ENCODE measurements at places on chromosomes 12 and 14.
A peak's percentile ranks its signal among the peaks of the same experiment; 100 is the strongest.

GRCh38 chr14:56100556-56100955 lies 17.7 kb upstream of the PELI2 start:
- DNase-seq = no peak

- DNase-seq = no peak
Measured at GRCh38 chr14:95679998-95680735, 6.1 kb upstream of the TCL1B start.

- DNase-seq = no peak
Measured at GRCh38 chr14:101932673-101933072, 31.7 kb upstream of the DYNC1H1 start.

GRCh38 chr14:99612738-99613330 lies 8.8 kb upstream of the CCDC85C start:
- no peak for DNase-seq

GRCh38 chr12:11687528-11687927 lies 38.1 kb downstream of the ETV6 start:
- no peak for DNase-seq

DNA sequence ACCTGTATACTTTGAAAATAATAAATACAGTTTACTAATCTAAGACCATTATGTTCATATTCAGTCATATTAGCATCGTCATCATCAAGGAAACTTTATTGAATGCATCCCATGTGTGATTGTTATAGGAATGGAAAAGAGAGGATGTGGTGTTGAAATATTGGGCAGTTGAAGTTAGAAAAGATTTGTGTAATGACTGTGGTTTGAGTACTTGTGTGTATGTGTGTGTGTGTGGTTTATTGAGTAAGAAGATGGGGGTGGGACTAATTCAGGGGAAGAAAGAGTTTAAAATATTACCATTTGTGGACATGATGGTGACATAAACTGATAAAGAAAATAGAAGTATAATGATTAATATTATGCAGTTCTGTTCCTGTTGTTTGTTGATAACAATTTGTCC lies 238.7 kb upstream of the SEL1L start:
- no peak for DNase-seq

DNA sequence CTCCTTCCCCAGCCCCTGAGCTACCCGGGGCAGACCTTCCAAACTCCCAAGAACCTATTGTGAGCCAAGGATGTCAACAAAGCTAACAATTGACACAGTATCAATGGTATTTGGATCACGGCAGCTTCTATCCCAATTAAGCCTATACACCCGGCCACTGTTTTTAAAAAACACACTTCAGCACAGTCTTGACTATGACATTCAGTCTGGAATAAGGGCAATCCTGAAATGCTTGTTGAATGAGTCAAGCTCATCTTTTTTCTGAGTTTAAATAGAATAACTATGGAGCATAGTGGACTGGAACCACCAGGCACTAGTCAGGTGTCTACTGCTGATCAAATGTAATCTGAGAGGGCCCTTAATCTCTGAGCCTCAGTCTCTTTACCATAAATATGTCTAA lies 5.7 kb downstream of the DENND5B start:
- no peak for DNase-seq

- DNase-seq = no peak
Measured at GRCh38 chr12:32949815-32950214, 53.2 kb upstream of the PKP2 start.

- DNase-seq = no peak
Measured at GRCh38 chr12:74415633-74416032, 122.0 kb upstream of the ATXN7L3B start.

DNA sequence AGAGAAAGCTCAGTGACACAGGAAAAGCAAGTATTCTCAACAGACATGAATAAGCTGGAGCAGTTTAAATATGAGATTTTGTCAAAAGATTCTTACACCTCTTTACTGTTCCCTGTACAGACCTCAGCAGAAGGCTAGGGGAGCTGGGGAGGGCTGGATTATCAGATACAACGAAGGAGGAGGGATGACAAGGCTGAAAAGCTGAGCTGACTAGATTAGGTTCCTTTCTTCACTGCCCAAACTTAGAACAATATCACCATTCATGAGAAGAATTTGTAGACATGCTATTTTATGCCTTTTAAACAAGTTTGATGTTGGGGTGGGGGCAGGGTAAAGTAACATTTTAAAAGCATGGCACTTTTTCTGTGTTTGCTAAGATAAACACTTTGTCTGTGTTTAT lies 611.1 kb downstream of the AACS start:
- DNase-seq = no peak

GRCh38 chr14:87109271-87109670 lies 883.7 kb downstream of the GALC start:
- no peak for DNase-seq

GRCh38 chr12:11830307-11830801 lies 180.9 kb downstream of the ETV6 start:
- DNase-seq = no peak

- DNase-seq = peak; percentile 6
Measured at GRCh38 chr14:90900476-90901083, 84.3 kb upstream of the TTC7B start.

DNA sequence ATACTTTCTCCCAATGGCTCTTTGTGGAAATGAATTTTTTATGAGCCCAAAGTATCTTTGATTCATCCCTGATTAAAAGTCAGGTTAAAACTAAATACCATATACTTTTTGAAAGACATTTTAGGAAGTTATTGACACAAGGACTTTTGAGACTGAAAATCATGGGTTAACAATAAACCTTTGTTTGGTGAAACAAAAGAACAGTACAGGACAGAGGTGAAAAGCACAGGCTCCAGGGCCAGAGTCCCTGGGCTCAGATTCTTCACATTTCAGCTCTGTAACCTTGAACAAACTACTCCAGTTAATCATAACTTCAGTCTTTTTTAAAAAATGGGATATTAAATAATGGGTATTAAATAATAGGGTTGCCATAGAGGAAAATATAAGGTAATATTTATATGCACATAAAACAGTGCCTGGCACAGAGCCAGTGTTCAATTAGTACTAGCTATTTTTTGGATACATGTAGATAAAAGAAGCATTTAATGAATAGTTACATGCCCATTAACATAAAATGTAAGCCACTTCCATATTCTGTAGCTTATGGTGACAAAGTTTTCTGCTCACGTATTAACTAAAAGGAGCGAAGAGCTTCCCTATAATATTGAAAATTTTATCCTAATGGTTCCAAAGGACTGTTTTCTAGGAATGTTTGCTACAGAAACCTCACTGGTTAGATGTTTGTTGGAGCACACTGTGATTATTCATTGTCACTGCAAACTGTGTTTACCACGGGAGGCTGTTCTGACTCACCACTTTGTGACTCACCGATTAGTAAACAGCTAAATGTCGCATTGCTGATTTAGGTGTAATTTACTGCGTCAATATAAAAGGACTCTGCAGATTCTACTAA lies 255.4 kb downstream of the DAD1 start:
- DNase-seq = peak; percentile 66

DNA sequence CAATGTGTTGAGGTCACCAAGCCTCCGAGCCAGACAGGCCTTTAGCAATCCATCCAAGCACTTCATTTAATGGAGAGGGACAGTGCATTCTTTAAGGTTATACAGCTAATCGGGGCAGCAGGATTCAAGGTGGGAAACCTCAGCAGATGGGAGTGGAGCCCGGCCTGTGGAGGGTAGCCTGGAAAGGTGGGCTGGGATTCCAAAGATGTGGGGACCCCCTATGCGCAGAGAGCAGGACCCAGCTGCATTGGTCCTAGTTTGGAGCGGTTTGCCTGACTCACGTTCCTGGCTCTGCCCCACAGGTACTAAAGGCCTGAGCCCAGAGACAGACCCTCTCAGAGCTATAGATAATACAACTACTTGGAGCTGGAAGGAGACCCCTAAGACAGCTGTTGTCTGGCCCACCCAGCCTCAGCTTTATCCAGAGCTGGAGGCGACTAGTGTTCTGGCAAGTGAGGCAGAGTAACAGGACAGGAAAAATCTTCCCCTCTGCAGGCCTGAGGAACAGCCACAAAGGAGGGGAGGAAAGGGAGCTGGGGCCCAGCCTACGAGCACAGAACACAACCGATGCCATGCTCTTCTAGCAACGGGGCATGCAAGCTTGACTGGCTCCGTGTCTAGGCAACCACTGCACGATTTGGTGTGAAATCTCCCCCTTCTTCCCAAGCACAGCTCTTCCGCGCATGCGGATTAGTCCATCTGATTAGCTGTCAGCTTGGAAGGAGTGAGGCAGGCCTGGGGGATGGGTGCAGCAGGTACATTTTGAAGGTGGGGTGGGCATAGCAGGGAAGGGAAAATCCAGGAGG lies 1.1 kb upstream of the MYH7 start:
- DNase-seq = peak; percentile 33

DNA sequence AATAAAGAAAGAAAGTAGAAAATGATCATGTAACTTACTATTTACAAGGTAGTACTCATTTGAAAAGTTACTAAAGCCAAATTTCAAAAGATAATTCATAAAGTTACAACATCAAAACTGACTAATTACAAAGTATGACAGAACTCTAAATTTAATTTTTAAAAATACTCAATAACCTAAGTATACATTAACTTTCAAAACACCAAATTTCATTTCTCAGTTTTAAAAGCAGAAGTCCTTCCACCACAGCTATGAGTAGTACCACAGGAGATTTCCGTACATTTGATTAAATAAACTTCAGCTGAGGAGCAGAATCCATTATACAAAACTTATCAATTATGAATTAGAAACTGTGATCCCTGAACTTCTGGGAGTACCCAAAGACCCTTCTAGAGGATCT lies 100.8 kb upstream of the BBS10 start:
- DNase-seq = no peak

DNA sequence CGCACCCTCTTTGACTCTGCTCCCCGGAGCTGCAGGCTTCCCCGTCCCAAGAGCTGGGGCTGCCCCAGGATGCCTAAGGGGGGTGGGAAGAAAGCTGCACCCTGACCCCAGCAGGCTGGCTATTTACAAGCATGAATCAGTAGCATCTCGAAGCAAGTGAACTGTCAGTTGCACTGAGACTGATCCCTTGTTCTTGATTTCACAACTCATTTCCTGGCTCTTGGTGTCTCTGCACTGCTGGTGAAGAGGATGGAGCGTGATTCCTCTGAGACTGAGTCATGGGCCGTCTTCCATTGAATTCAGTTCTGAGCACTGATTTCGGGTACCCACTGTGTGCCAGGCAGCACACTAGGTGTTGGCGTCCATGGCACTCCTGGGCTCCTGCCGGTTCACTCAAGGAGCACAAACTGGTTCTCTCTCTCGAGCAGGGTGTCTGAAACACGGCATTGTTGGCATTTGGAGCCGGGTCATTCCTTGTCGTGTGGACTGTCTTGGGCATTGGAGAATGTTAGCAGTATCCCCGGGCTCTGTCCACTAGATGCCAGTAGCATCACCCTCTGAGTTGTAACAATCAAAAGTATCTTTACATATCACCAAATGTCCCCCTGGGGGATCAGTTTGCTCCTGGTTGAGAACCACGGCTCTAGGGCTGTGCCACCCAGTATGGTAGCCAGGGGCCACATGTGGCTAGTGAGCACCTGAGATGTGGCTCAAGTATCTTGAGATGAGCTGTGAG lies 86.9 kb downstream of the RIN3 start:
- DNase-seq = no peak

DNA sequence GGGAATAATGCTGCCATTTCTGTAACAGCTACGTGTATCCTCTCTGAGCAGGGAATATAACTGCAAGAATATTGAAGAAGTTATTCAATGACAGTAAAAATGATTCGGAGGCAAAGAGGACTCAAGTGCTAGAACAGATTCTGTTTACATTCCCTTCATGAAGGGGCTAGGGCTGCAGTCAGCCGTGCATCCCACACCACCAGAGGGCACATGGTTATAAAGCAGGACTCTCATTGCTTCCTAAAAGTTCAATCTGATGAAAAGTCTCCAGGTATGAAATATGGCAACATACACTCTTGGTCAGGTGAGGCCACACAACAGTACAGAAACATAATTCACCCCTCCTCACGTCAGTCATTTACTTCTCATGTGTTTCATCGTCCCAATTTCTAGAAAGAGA lies 34.0 kb downstream of the TCHP start:
- DNase-seq = no peak

- no peak for DNase-seq
Measured at GRCh38 chr14:72680853-72681640, 212.9 kb downstream of the DPF3 start.

GRCh38 chr12:111636209-111636945 lies 37.3 kb upstream of the ATXN2 start:
- peak; percentile 60 for DNase-seq

GRCh38 chr12:39287409-39287808 lies 155.5 kb downstream of the KIF21A start:
- DNase-seq = no peak

DNA sequence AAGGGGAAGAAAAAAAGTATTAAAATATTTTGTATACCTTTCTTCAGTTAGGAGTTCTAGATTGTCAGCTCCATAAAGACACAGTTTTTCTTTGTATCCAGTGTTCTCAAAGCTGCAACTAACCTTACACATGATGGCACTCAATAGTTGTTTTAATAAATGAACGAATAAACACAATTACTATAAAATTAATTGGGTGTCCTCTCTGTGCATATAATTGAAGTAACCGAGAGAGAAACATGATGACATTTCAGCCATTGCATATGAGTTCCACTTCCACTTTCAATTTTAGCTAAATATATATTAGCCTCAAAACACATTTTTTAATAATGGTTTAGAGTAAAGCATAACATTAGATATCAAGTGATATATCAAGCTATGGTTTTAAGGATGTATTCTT lies 671.2 kb downstream of the LRFN5 start:
- DNase-seq = no peak

DNA sequence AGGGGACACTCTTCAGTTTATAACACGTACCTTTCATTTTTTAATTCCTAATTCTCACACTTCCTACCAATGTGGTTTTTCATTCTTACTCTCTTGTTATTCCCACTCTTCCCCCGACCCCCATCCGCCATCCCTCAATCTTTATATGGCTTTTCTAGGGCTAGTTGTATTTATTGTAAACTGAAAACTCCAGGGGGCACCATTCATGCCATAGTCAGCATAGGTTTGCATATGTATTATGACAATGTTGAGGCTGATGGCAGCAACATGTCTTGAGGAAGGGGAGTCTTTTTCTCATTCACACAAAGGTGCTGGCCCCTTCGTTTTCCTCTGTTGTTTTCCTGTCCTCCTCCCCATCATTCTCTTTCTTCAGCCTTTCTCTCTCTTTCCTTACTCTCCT lies 27.7 kb upstream of the LTA4H start:
- no peak for DNase-seq

DNA sequence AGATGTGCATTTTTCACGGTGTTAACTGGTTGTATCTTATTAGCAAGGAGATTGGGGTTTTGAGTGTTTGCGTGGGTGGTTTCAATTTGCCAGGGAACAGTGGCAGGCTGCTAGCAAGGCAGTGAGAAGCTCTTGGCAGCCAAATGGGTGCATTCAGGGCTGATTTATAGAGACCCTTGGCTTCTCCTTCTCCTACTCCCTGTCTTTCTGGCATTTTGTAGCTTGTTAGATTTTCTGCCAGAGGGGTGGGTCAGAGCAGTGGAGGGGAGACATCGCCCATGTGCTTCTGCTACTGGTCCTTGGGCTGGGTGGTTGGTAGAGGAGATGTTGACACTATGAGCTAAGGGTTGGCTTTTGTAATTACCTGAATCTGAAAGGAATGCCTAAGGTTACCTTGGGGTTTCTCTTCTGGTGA lies 9.6 kb downstream of the CALM1 start:
- DNase-seq = no peak

GRCh38 chr14:36021591-36022320 lies 154.8 kb downstream of the PTCSC3 start:
- peak; percentile 57 for DNase-seq

GRCh38 chr12:101697930-101698799 lies 725 bp downstream of the CHPT1 start:
- DNase-seq = no peak

Measured in globus pallidus (tissue), 1 donor.